NCI-H2107 (cell line): ENCODE measurements at places on chromosomes 12 and 14.

- DNase-seq: no peak
Observed at GRCh38 chr12:52980096-52980649, 26.1 kb upstream of the EIF4B start.

DNA sequence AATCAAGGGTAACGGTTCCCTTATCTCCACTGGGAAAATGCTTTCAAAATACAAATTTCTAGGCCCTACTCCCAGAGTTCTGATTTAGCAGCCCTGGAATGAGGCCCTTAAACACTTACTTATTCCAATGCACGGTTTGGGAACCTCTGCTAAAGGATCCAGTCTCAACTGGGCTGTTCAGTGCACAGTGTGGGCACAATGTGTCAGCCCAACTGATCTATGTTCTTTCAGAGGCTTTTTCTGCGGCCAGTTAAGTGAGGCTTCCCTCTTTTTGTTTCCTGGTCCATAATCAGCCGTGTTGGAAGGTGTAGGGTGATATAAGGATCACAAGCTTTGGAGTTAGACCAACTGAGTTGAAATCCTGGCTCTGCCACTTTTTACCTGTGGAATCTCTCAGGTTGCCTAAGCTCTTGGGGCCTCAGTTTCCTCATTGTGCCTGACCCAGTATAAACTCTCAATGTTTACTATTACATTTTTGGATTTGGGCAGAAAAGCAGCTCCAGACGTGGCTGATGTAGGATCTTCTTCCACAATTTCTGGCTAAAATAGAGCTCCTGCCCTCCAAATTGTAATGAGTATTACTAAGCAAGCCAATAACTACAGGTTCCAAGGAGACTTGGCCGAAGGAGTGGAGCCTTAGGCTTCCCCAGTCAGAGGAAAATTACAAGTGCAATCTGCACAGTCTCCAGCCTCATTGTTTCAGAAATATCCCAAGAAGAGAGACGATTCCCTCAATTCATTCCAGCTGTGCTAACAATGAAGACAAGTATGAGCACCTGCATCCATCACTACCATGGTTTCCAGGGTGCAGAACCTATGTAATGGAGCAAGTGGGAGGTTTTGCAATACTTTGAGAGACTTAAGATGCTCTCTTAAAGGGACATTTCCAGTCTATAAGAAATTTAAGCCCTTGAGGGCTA lies 2.3 kb upstream of the ANGEL1 start:
- DNase-seq: no peak

DNA sequence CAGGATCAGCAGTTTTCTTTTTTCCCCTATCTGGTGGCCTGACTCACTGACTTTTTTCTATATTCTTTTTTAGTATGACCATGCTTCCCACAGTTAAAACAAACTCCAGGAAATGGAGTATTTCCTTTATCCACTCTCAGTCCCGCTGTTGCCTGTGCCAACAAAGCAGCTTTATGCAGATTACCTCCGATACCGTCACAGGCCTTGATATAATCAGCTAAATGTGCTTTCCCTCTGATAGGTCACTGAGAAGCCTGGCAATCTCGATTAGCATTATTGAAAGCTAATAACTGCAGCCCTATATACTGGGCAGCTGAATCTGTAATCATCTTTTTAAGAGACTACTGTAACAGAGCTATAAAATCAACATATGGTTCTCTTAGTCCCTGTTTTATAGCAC lies 243.6 kb downstream of the KIF21A start:
- no peak for DNase-seq

DNA sequence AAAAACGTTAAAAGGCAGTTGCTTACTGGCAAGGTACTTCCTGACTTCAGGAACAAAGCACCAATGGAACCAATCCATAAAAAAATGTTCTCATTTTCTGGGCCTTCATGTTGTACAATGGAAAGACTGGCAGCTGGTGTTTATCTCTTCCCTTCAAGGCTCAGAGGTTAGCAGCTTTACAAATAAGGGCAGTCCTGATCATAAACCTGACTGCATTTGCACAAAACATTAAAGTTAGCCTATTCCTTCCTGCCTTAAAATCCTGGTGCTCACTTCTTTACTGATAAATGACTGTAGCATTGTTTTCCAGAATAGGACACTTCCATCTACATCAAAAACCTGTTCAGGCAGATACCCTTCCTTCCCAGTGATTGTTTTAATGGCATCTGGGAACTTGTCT lies 19.2 kb downstream of the IL26 start:
- no peak for DNase-seq

DNA sequence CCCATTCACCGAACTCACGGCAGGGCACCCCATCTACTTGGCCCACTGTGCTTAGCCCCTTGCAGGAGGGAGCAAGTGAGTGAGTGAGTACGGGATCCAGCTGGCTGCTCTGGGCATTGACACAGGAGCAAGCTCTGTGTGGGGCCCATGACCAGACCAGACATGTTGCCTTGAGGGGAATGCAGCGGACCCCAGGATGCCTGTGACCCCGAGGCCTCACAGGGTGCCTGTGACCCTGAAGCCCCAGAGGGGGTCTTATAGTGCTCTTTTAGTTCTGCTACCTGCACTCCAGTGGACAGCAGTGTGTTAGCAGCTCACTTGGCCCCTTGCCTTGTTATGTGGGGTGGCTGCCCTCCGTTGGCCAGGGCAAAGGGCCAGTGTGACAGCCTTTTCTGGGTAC lies 255.8 kb downstream of the ETNK1 start:
- no peak for DNase-seq

DNA sequence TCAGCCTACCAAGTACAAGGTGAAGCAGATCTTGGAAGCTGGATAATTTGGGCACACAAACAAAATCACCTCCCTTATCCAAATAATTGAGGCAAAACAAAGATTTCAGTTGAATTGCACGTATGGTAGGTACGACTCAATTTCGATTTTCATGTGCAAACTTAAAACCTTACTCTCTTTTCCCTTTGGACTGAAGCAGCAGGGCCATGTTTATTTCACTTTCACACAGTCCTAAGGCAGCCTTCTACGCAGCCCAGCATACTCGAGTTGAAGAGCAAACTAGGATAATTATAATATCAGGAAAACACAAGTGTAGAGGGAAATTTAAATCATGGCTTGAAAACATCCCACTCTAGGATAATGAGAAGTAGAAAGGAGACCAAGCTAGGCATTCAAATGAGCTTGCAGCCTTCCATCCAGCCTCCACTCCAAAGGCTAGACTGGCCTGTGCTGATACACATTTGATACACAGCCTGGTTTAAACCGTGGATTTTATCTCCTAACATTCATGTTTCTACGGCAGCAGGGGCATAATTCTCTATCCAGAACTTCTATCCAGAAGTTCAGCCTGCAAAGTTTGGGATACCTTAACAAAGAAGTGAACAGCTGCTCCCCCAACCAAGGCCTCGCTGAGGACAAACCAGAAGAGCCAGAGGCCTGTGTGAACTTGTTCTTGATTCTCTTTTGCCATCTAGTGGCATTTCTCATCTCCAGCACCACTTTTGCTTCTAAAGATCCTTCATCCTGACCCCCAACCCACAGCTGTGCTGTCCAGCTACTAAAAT lies 2.4 kb upstream of the RNASE7 start:
- peak; percentile 44 for DNase-seq

GRCh38 chr12:91628656-91629055 lies 446.0 kb upstream of the DCN start:
- DNase-seq: no peak

DNA sequence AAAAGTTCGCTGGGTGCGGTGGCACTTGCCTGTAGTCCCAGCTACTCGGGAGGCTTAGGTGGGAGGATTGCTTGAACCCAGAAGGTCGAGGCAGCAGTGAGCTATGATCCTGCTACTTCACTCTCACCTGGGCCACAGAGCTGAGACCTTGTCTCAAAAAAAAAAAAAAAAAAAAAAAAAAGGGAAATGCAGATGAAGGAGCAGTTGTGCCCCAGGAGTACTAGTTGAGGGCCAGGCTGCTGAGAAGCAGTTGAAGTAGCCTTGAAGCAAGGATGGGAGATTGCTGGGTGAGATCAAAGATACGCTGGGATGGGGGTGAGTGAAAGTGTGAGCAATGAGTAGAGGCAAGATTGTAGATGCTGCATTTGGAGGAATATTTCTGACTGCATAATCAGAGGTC lies 93.4 kb upstream of the DNM1L start:
- no peak for DNase-seq

GRCh38 chr14:36659822-36660735 lies 1.6 kb upstream of the PAX9 start:
- DNase-seq: no peak
